ENCODE measurements at places on chromosomes 7 and 10.

GRCh38 chr10:6514180-6514579 is 65.9 kb downstream of the PRKCQ start:
- no peak for DNase-seq

DNA sequence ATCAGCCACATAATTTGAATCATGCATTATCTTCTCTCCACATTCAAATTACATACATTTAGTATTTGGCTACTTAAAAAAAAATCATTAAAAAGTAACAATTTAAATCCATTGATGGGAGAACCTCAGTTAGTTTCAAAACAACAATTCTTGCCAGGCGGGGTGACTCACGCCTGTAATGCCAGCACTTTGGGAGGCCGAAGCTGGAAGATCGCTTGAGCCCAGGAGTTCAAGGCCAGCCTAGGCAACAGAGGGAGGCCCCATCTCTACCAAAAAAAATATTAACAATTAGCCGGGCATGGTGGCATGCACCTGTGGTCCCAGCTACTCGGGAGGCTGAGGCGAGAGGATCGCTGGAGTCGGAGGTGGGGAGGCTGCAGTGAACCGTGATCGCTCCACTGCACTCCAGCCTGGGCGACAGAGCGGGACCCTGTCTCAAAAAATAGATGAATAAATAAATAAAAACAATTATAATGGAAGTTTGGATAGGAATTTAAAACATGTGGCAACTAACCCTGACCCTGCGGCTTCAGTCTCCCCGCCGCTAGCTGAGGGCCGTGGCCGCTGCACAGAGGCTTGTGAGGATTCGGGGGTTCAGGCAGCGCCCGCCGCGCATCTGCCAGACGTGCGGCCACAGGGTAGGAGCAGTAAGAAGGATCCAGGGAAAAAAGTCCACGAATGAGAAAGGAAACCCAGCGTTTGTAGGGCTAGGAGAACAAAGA is 1.1 kb upstream of the CSGALNACT2 start:
- DNase-seq: no peak

GRCh38 chr7:81500631-81501030 is 269.2 kb downstream of the HGF start:
- DNase-seq: no peak

GRCh38 chr10:110007161-110007700 is 553 bp upstream of the ADD3 start:
- DNase-seq: peak; percentile 81

- DNase-seq: no peak
Measured at GRCh38 chr10:18607503-18608378, 43.6 kb downstream of the NSUN6 start.

- no peak for DNase-seq
Measured at GRCh38 chr7:149727899-149728476, 45.4 kb downstream of the ZNF467 start.

DNA sequence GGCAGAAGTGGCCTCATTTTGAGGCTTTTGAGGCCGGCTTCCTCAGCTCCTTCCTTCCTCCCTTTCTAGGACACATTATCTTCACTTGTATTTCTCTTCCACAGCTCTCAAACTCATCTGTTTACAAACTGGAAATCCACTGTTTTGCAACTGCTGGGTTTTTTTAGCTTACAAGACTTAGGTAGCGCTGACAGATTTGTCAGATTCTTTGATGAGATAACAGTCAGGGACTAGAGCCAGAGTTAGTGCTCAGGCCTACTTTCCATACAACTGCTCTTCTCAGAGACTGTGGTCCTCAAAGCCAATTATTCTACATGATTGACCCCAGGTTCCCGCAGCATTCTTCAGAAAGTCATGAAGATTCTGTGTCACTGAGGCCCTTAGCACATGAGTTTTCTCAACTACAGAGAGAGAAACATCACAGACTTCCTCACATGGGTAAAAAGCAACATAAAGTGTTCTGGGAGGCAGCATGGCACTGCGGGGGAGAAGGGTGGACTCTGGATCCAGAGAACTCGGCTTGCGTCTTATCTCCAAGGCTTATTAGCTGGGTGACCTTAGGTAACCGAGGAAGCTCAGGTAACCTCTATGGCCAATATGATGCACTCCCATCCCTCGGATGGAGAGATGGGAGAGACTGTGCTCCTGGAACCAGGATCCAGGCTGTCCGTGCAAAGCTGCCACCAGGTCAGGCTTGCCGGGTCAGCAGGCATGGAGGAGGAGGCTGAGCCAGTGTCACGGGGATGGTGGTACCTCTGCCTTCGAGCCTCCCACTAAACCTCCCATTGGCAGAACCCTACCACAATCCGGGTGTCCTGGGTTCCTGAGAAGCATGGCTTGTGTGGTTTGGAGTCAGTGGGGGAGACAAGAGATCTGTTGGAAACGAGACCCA is 10.5 kb downstream of the DDC start:
- DNase-seq: no peak

GRCh38 chr7:22433710-22434460 is 66.1 kb downstream of the STEAP1B start:
- no peak for DNase-seq

DNA sequence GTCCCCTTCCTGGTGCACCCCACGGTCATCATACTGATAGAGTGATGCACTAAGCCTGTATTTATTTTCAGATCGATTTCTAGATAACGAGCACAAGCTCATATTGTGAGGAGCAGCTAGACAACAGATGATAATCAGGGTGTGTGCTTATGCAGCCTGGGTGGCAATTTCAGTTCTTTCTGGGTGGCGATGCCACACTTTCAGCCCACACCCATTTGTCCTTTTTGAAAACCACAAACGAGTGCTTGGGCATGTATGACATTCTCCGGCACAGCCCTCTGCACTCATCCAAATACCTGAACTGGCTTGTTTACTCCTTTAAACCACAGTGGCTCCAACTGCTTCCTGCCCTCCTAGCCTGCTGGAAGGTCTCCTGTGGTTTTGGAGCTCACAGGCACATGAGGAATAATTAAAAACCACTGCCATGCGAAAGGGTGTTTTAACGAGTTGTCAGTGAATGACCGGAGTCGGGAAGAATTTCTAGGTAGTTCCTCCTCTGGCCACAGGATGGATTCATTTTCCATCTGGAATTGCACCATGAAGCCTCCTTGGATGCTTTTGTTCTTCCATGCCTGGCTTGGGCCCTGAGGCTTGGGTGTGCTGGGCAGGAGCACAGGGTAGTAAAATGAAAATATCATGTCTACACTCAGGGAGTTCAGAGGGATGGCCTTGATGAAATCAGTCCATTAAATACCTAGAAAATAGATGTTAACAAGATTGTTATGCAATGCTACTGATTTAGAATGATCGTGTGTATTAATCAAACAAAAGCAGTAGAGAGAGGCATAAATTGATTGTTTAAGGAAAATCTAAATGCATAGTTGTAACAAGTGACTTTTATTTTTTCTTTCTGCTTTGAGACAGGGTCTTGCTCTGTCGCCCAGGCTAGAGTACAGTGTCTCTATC is 52.4 kb upstream of the ITGB1 start:
- DNase-seq: no peak

DNA sequence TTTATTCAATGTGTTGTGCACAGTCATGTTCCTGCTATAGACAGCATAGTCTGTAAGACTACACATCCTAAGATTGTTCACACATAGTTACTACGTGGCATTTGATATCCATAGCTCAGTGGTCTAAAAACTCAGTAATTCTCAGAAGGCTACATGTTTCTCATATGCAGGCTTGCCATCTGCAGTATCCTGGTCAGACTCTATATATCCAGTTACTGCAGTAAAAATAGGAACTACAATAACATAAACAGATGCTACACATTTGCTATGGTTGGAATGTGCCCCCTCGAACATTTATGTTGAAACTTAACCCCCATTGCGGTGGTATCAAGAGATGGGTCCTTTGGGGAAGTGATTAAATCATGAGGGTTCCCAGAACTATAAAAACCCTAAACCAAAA is 1377.8 kb upstream of the LRRTM3 start:
- no peak for DNase-seq

DNA sequence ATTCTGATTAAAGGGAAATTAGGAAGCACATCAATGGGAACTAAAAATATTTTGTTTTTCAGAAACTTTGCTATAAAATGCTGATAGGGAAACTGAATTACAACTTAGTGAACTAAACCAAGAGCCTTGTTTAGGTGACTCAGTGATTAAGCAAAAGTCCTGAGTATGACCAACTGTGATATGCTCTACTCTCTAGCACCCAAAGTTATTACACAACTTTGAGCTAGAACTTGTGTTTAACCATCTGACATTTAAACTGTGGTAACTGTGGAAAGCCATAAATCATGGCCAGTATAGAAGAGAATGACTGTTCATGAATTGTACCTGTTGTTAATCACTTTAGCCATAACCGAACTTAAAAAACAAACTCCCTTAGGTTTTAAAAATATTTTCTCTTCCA is 127.4 kb downstream of the ZNF365 start:
- DNase-seq: no peak

All from hippocampal formation (tissue), 2 donors.